ENCODE measurements at places on chromosomes 4 and X.

- DNase-seq = no peak
These were observed 180.7 kb downstream of the GUCY2F start for GRCh38 chrX:109301177-109301576.

DNA sequence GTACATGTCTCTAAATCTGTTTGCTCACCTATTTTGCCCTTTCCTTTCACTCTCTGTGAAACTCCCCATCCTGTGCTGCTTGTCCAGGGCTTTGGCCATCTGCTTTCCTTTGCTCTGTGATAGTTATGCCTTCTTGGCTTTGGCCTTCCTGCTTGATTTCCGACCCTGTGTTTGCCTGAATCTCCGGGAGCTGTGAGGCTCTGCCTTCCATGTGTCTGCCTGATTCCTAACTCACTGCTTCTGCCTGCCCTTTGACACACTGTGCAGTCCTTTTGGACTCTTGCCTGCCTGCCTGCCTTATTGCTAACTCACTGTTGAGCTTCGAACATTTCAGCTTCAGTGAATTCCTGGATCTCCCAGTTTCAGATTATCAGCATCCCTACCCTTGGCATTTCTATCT lies 143.1 kb downstream of the C4orf33 start:
- DNase-seq = no peak

DNA sequence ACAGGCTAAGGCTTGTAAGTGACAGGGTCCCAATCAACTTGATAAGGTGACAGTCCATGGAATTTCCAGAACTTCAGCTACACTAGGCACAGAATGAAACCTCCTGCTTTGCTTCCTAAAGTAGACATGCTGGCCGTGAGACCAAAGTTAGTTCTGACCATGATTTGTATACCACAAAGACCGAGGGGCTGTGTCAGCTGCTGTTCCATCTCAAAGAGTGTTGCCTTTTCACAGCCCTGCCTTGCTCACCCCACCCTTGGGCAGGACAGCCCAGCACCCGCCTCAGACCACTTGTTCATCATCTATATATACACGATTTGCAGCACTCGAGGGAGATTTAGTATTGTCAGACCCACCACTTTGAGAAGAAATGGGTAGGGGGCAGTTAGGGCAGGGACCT lies 5.3 kb downstream of the IDS start:
- DNase-seq = no peak

GRCh38 chr4:103244251-103244650 lies 46.1 kb upstream of the CENPE start:
- no peak for DNase-seq

- no peak for DNase-seq
These were observed 896.5 kb downstream of the PDHA2 start for GRCh38 chr4:96736352-96736889.

DNA sequence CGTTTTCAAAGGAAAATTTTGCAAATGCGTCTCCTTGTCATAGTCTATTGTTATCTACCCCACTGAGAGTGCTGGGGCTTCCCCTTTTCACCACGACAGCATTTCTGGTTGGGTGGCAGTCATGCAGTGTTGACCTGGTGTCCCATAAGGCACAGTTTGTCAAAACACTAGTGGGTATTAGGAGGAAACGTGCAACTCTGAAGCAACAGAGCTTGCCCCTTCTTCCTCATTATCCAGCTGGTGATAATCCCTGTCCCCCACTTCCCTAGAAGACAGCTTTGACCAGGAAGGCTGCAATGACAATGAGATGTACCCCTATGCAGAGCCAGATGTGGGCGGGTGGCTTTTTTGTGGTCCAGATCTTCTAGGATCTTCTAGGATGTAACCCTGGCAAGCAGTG lies 1.8 kb downstream of the TBC1D1 start:
- DNase-seq = peak; percentile 37

DNA sequence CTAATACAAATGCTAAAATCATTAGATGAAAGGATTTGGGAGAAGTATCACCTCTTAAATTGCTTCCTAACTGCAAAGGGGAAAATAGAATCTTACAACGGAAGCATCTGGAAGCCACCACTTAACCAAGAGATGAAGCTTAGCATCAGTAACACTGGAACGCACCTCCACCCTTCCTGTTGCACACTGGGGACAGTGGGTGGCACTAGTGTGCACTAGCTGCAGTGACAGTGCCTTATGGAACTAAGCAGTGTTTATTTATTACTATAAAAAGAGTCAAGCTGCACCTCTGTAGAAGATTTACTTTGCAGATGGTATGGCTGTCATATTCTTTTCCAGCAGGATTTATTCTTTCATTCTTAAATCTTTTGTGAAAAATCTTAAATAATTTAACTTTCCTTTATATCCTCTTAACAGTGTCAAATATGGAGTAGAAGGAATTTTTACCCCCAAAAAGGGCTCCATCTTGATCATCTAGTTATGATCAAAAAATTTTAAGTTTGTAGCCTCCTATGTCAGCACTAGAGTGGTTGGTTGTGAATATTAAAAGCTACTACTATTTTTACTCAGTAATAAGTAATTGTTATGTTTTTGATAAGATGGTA lies 76.7 kb downstream of the SCD5 start:
- DNase-seq = peak; percentile 4

DNA sequence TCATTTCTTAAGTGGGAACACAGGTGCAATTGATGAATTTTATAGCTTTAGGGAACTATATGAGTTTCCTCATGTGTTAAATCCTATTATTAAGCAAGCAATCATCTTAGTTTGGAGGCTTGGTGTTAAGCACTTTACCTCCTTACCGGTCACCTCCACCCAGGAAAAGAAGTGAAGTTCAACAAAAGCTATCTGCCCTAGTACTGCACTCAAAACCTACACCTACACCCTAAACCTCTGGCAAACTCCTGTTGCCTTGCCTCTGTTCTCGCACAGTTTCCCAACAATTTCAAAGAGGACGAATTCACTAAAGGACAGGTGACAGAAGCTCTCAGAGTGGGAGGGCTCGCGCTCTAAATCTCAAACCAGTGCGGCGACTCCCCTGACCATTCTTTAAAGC lies 85.7 kb upstream of the TENT5D start:
- DNase-seq = no peak

GRCh38 chr4:188658958-188659522 lies 519.8 kb downstream of the TRIML1 start:
- no peak for DNase-seq

GRCh38 chr4:110629214-110629754 lies 6.4 kb upstream of the PITX2 start:
- no peak for DNase-seq

DNA sequence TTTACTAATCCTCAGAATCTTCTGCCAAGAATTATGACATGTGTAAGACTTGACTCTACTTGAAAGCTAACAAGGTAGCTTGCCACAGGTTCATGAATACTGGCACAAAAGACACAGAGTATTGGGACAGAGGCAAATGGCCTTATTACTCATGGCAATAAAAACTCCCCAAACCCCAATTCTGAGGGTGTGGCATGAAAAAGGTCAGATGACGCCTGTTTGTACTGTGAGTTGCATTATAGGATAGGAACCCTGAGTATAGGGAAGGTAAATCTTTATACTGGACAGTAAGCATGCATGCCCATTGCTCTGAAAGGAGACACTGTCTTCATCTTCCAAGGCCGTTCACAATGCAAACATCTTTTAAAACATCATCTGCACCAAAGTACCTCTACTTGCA lies 600.0 kb downstream of the IL1RAPL1 start:
- DNase-seq = no peak

- no peak for DNase-seq
These were observed 31.7 kb downstream of the ZNF275 start for GRCh38 chrX:153365670-153366069.

DNA sequence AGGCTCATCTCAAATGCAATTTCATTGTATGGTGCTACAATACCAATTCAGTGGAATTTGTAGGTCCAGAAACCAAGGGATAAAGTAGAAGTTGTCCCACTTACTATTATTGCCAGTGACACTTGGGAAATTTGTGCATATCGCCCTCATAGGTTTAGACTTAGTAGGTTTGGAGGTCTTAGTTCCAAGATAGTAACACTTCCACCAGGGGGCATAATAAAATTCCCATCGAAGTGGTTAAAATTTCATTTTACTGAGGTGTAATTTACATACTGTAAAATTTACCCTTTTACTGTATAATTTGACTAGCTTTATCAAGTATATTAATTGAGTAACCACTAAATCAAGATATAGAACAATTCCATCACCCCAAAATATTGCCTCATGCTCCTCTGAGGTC lies 174.6 kb downstream of the INPP4B start:
- DNase-seq = no peak

- DNase-seq = no peak
These were observed 113.4 kb upstream of the ATXN3L start for GRCh38 chrX:13433298-13433605.

GRCh38 chr4:102683881-102684609 lies 76.7 kb downstream of the MANBA start:
- no peak for DNase-seq

DNA sequence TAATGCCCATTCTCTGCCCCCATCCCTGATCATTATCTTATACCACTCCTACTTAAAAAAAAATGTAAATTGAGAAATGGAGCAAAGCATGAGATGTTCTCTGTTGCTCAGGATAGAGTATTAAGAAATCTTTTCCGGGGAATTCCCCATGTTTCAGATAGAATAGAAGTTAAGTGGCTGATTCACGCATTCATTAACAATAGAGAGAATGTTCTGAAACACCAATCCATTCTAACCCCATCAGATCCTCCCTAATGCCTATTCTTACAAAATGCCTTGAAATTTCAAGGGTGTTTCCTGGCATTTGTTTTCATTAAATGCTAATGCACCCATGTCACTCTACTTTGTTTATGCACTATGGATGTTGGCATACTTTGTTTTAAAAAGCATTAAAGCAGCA lies 101.1 kb downstream of the AREG start:
- DNase-seq = no peak

GRCh38 chr4:40991908-40992307 lies 222.4 kb downstream of the APBB2 start:
- DNase-seq = no peak

- DNase-seq = no peak
These were observed 38.3 kb downstream of the SEC24D start for GRCh38 chr4:118797558-118798142.

GRCh38 chrX:108303682-108304081 lies 134.5 kb downstream of the COL4A6 start:
- DNase-seq = no peak

GRCh38 chr4:6019316-6020263 lies 1.4 kb upstream of the C4orf50 start:
- no peak for DNase-seq

GRCh38 chr4:573122-573892 lies 2.8 kb downstream of the TMEM271 start:
- DNase-seq = no peak

DNA sequence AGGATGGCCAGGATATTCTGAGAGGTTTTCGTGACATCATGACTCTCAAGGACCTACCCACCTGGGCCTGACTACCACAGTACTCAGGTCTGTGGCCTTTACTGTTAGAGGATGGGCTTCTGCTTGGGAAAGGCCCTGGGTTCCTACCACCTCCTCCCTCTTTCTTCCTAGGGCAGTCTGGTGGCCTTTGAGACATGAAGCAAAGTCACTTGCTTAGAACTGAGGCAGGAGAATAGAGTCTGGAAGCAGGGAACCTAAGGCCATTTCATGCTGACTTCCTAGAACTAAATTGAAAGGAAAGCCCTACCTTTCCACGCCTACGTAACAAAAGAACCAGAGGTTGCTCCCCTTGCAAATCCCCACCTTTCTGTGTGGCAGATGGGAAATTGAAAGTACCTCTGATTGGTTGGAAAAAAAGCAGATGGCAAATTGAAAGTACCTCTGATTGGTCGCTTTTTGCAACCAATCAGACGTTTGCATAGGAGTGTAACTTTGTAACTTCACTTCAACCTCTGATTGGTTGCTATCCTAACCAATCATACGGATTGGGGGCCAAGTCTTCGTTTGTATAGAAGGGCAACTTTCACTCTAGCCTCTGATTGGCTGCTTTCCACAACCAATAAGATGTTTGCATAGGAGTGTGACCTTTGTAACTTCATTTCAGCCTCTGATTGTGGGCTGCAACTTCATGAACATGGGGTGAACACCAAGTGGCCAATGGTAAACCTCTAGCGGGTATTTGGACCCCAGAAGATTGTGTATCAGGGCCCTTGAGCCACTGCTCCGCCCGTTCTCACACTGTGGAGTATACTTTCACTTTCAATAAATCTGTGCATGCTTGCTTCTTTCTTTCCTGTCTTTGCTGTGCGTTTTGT lies 9.9 kb upstream of the AKAP14 start:
- DNase-seq = no peak

- DNase-seq = no peak
These were observed 115.6 kb upstream of the DIAPH2 start for GRCh38 chrX:96569034-96569433.

- no peak for DNase-seq
These were observed 328.3 kb downstream of the GBA3 start for GRCh38 chr4:23021040-23021439.

DNA sequence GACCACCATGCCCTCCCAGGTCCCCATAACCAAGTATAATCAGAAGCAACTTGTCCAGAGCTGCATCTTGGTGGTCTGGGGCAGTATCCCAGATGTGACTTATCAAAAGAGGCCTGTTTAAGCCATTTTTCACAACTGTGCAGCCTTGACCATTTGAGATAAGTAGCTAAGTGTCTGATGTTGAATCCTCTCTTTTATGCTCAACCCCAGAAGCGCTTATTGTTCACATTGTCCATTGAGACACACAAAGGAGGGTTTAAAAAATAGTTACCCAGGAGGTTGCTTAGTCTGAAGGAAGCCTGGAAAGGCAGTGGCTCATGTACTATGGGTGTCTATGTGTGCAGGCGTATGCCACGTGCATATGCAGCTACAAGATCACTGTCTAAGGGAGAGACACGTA lies 27.0 kb downstream of the ENPP6 start:
- DNase-seq = no peak

- no peak for DNase-seq
These were observed 16.0 kb downstream of the XG start for GRCh38 chrX:2767631-2768455.

- DNase-seq = peak; percentile 40
These were observed 38.8 kb downstream of the MSN start for GRCh38 chrX:65706041-65706828.

GRCh38 chr4:8819473-8820177 lies 52.0 kb downstream of the HMX1 start:
- DNase-seq = no peak

GRCh38 chrX:6738518-6739470 lies 203.9 kb upstream of the VCX3A start:
- no peak for DNase-seq

- DNase-seq = no peak
These were observed 93.2 kb upstream of the AP1S2 start for GRCh38 chrX:15947648-15948317.

GRCh38 chr4:80115368-80116181 lies 42.5 kb upstream of the ANTXR2 start:
- DNase-seq = no peak

DNA sequence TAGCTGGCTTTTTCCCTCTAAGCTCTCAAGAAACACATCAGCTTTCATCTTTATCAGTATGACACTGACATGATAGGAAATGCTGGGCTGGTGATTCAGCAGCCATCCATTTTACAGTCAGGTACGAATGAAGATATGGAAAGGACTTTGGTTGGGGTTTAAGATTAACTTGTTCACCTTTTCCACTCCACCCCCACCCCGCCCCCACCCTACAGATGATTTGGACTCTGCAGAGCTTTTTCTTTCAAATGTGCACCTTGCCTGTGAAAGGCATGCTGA lies 132.6 kb downstream of the AKAP4 start:
- DNase-seq = no peak

GRCh38 chrX:135697601-135698000 lies 15.8 kb upstream of the CT45A1 start:
- DNase-seq = no peak
